Activated CD8-positive, alpha-beta memory T cell treated with anti-CD3 and anti-CD28 coated beads, Interleukin-2, amount 10 ng/mL, durations not matched to agents 7 days and 5 days (primary cell): ENCODE measurements at places on chromosomes 3 and 15. TPM values are rescaled to one million over a fixed set of nuclear protein-coding genes. Genes with fewer than 3 reads are reported as not detected.
A peak's percentile ranks its signal among the peaks of the same experiment; 100 is the strongest.

The GPR160 gene
- 6.4 TPM for total RNA-seq

The DAZL gene
- 0.07 TPM for total RNA-seq

The IQCF5 gene
- not detected for total RNA-seq

GRCh38 chr3:178561239-178561638 is 25.0 kb downstream of the KCNMB2 start:
- H3K4me3 ChIP-seq = no peak overlapping the region
- DNase-seq = no peak
- no peaks in the 10 kb centered on the region for H3K27me3 ChIP-seq
- H3K36me3 ChIP-seq = no peaks in the 10 kb centered on the region

DNA sequence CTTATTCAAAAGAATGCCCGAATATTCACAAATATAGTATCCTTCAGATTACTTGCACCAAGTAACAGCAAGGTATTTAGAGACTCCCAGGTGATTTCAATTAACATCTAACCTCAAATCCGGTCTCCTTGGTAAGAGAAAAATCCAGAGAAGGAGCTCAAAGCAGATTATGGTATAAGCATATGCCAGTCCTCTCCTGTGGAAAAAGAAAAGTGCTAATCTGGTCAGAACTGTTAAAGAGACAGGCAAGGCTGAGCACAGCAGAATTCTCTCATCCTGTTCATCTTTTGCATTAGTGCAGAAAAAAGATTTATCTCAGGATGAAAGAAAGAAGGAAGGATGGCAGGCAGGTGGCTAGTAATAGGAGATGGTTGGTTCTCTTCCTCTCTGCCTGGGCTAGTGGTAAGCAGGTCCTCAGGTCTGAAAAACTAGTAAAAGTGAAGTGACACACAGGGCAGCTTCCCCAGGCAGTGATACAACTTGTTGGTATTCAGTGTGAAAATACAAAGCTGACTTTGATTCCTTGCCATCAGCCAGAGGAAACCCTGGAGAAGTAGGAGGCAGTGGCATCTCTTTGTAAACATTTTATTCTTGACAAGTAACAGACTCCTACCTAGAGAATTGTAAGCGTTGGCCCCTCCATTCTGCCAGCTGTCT is 14.2 kb downstream of the ATXN7 start:
- no peak overlapping the region for H3K27ac ChIP-seq
- H3K4me1 ChIP-seq = peaks cover 26% of the 10 kb centered on the region

DNA sequence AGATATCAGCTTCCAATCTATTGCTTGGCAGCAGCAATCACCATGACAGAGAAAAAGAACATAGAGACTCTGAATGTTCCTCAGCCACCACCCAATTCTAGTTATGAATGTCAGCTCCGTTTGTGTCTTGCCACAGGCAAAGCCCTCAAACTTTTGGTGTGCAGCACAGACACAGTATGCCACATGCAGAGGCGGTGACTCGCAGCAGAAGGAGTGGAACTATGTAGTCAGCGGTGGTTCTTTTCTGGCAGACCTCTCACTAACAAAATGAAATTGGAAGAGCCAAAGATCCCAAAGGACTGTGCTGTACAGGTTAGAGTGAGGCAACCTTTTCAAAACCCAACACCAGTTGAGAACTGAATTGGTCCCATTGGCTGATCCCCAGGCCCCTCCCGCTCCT is 220.9 kb downstream of the SLC9A9 start:
- H3K4me1 ChIP-seq = peaks cover 6% of the 10 kb centered on the region
- H3K27ac ChIP-seq = no peak overlapping the region
- no peaks in the 10 kb centered on the region for H3K36me3 ChIP-seq
- DNase-seq = peak; percentile 56
- no peaks in the 10 kb centered on the region for H3K27me3 ChIP-seq

- H3K4me1 ChIP-seq = no peaks in the 10 kb centered on the region
- DNase-seq = no peak
- no peaks in the 10 kb centered on the region for H3K36me3 ChIP-seq
These were observed 294.0 kb upstream of the ATP10A start for GRCh38 chr15:26157081-26157480.

- H3K36me3 ChIP-seq = no peaks in the 10 kb centered on the region
- H3K4me1 ChIP-seq = peaks cover 9% of the 10 kb centered on the region
- DNase-seq = no peak
- H3K27ac ChIP-seq = no peak overlapping the region
- no peak overlapping the region for H3K4me3 ChIP-seq
These were observed 3.8 kb upstream of the PCOLCE2 start for GRCh38 chr3:142892714-142893113.

- no peak overlapping the region for H3K27ac ChIP-seq
- H3K4me1 ChIP-seq = peaks cover 2% of the 10 kb centered on the region
- H3K4me3 ChIP-seq = no peak overlapping the region
- no peak for DNase-seq
- peaks cover 25% of the 10 kb centered on the region for H3K36me3 ChIP-seq
- no peaks in the 10 kb centered on the region for H3K27me3 ChIP-seq
These were observed 148.8 kb downstream of the SCAPER start for GRCh38 chr15:76756381-76756780.

GRCh38 chr3:97821287-97821773 is 481 bp upstream of the CRYBG3 start:
- peaks cover 18% of the 10 kb centered on the region for H3K27me3 ChIP-seq
- peaks cover 7% of the 10 kb centered on the region for H3K36me3 ChIP-seq
- H3K4me3 ChIP-seq = peak overlapping the region; percentile 98
- H3K4me1 ChIP-seq = peaks cover 32% of the 10 kb centered on the region
- DNase-seq = peak; percentile 76

- peaks cover 18% of the 10 kb centered on the region for H3K27me3 ChIP-seq
- DNase-seq = no peak
- H3K4me3 ChIP-seq = no peak overlapping the region
- H3K4me1 ChIP-seq = no peaks in the 10 kb centered on the region
- H3K27ac ChIP-seq = no peak overlapping the region
These were observed 43.1 kb upstream of the PFN2 start for GRCh38 chr3:150013801-150014200.

DNA sequence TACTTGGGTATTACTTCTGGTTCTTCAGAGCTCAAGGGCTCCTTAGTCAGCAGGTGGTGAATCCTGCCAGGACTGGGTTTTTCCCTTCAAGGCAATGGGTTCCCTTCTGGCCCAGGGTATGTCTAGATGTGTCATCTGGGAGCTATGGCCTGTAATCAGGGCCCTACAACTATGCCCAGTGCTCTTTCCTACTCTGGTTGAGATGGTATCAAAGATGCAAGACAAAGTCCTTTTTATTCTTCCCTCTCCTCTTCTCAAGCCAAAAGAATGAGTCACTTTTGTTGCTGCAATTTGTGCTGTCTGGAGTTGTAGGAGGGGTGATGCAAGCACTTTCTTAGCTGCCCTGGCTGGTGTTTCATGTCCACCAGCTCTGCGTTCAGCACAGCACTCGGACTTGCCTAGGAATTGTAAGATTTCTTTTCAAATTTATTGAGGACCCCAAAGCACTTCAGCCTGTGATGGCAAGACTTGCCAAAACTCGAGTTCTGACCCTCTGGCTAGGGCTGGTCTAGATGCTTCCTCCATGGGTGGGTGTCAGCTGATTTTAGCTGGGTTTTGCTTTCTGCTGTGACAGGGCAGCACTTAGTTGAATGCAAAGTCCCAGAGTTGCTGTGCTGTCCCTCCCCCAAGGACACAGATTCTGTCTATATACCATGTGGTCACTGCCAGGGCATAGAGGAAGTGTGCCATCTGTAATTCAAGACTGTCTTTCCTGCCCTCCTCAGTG is 129.2 kb upstream of the CBLB start:
- H3K36me3 ChIP-seq = peaks cover 36% of the 10 kb centered on the region
- H3K4me3 ChIP-seq = no peak overlapping the region
- H3K4me1 ChIP-seq = peaks cover 2% of the 10 kb centered on the region
- H3K27me3 ChIP-seq = no peaks in the 10 kb centered on the region
- no peak for DNase-seq

DNA sequence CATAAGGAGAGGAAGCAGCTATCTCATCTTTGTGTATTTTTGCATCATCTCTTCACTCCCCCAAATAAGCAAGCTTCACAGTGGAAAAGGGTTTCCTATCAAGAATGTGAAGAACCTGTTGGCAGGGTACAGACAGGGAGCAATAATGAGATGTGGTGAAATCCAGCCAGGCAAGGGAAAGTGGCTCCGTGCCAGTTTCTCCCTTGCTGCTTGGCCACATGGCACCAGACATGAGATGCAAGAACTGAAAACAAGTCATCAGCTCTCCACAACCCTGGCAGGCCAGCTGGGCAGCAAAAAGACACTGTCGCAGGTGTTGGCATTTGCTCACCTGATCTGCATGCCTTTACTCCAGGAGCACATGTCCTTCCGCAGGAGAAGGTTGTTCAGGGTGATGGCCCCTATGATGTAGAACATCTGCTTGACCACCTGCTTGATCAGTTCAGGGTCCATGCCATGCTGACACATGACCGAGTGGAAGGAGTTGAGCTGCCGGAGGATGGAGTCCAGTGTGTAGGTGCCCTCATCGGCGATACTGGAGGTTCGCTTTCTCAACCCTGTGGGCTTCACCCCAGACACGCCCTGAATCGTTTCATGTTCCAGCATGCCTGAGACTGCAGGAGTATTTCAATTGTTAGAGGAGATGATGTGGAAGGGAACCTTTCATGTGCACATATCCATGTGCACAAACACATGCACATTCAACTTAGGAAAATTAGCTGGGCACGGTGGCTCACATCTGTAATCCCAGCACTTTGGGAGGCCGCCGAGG is 23.3 kb upstream of the MYO5C start:
- peaks cover 39% of the 10 kb centered on the region for H3K36me3 ChIP-seq
- DNase-seq = no peak
- no peak overlapping the region for H3K27ac ChIP-seq
- no peaks in the 10 kb centered on the region for H3K4me1 ChIP-seq
- no peaks in the 10 kb centered on the region for H3K27me3 ChIP-seq
- no peak overlapping the region for H3K4me3 ChIP-seq

DNA sequence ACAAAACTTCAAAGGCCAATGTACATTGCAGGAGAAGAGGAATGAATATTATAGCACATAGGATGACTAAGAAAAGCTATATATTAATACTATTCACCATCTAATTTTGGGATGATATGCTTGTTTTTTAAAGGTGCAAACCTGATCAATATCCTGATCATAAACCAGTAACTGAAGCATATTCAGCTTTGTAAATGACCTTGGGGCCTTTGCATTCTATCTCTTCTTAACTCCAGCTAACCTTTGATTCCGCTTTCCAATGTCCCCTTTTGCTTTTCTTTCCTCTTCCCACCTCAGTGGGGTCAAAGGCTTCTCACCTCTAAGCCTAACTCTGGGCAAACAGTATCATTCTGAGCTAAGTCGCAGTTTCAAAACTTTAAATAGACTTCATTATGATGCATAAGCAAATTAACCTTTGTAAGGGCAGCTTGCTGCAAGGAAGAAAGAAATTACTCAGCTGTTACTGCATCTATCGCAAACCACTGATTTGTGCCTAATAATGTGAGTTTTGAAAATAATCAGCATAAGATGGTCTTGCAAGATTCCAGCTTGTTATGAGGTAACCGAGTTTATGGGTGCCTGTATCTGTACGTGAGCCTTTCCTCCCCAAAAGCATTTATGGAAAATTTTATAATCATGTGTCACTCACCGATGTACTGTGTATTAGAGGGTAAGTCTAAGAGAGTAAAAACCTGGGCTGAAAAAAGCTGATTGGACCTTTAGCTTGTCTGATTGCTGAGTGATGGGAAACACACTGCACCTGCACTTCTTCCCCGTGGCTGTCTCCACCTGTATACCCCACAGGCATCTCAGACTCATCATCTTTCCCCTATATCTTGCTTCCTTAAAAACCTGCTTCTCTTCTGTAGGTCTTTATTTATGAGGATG is 116.8 kb downstream of the TPRG1 start:
- H3K36me3 ChIP-seq = peaks cover 2% of the 10 kb centered on the region
- no peaks in the 10 kb centered on the region for H3K27me3 ChIP-seq
- peak overlapping the region; percentile 11 for H3K4me3 ChIP-seq

DNA sequence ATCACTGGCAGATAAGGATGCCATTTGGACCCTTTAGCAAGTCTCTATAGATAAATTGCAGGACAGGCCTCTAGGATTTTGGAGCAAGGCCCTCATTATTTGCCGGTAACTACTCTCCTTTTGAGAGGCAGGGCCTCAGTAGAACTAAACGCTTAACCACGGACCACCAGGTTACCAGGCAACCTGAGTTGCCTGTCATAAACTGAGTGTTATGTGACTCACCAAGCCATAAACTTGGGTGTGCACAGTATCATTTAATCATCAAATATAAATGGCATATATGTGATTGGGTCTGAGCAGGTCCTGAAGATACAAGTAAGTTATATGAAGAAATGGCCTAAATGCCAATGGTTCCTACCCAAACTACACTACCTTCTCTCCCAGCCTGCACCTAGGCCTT is 93.2 kb downstream of the BCHE start:
- no peak overlapping the region for H3K27ac ChIP-seq
- DNase-seq = no peak
- no peaks in the 10 kb centered on the region for H3K36me3 ChIP-seq

GRCh38 chr15:83435202-83435601 is 11.9 kb upstream of the SH3GL3 start:
- H3K36me3 ChIP-seq = no peaks in the 10 kb centered on the region
- no peak for DNase-seq
- H3K27ac ChIP-seq = no peak overlapping the region
- no peaks in the 10 kb centered on the region for H3K4me1 ChIP-seq
- peaks cover 3% of the 10 kb centered on the region for H3K27me3 ChIP-seq

GRCh38 chr3:72727172-72727571 is 121.1 kb downstream of the SHQ1 start:
- no peak overlapping the region for H3K27ac ChIP-seq
- H3K27me3 ChIP-seq = no peaks in the 10 kb centered on the region
- no peaks in the 10 kb centered on the region for H3K36me3 ChIP-seq
- DNase-seq = no peak
- H3K4me3 ChIP-seq = no peak overlapping the region
- H3K4me1 ChIP-seq = peaks cover 9% of the 10 kb centered on the region

- H3K4me1 ChIP-seq = peaks cover 35% of the 10 kb centered on the region
- DNase-seq = no peak
- peak overlapping the region; percentile 6 for H3K27ac ChIP-seq
- H3K36me3 ChIP-seq = peaks cover 30% of the 10 kb centered on the region
These were observed 13.0 kb downstream of the NKTR start for GRCh38 chr3:42613462-42613861.

DNA sequence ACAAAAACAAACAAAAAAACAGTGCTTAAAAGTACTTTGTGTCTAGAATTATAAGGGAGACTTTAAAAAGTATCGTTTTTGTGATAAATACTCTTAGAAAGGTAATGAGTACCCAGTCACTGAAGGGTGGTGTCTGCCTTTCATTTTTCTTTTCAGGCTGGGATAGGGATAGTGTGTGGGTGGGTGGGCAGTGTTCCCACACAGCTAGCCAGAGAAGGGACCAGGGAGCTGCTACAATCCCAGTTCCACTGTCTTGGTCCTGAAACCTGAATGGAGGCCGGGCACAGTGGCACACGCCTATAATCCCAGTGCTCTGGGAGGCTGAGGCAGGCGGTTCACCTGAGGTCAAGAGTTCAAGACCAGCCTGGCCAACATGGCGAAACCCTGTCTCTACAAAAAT is 2.1 kb downstream of the GK5 start:
- H3K27ac ChIP-seq = no peak overlapping the region
- DNase-seq = no peak
- peaks cover 22% of the 10 kb centered on the region for H3K4me1 ChIP-seq

DNA sequence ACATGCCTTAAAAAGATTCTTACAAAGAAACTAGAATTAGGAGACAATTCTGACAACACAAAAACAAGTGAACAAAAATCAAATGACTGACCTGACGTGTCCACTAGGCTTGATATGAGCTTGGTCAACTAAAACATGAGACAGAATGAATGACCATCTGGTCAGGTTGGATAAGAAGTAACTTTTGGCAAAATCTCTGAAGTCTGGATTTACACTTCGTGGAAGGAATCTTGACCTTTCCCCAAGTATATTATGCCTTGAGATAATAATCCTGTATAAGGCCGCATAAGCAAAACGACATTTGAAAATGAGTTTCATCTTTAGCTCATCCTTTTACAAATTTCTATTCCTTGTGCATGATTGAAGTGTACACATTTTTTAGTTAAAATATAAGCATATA is 1.1 kb upstream of the TF start:
- H3K36me3 ChIP-seq = no peaks in the 10 kb centered on the region
- H3K27me3 ChIP-seq = peaks cover 42% of the 10 kb centered on the region
- peaks cover 7% of the 10 kb centered on the region for H3K4me1 ChIP-seq
- no peak overlapping the region for H3K27ac ChIP-seq
- DNase-seq = no peak
